ENCODE measurements at places on chromosomes 16 and 17.

- DNase-seq = no peak
These were observed 27.3 kb upstream of the GSG1L start for GRCh38 chr16:28090646-28091377.

DNA sequence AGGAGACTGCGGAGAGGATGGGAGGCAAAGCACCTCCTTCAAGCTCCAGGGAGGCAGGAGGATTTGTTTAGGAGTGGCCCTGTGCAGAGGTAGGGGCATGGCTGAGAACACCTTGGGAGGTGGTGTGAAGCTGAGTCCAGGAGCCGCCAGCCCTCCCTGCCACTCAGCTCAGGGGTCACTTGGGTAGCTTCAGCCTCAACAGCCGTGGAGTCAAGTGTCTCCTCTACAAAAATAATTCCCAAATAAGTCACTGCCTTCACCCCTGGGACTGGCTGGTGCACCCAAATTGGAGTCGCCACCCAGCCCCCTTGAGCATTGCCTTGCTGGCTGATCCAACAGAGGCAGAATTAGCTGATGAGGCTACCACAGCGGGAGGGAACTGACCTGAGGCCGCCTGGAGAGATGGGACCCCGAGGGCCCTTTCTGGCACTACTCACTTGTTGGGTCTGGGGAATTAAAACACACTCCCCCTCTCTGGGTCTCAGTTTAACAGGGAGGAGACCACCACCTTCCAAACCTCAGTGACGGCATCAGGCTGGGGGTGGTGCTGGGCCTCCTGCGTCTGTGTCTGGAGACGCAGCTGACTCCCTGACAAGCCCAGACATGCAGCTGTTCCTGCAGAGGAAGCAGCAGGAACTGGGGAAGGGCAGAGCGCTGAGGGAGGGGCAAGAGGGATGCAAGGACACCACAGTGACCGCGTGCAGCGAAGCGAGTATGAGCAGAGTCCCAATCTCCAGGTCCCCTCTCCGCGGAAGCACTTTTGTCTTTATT lies 87.9 kb upstream of the TOB1 start:
- DNase-seq = no peak

GRCh38 chr17:18041776-18042175 lies 2.6 kb downstream of the GID4 start:
- DNase-seq = no peak

DNA sequence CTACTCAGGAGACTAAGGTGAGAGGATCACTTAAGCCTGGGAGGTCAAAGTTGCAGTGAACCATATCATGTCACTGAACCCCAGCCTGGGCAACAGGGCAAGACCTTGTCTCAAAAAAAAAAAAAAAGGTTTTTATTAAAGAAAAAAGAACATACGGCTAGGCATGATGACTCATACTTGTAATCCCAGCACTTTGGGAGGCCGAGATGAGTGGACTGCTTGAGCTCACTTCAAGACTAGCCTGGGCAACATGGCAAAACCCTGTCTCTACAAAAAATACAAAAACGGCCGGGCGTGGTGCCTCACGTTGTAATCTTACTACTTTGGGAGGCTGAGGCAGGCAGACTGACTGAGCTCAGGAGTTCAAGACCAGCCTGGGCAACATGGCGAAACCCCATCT lies 38.4 kb downstream of the RANBP10 start:
- no peak for DNase-seq

DNA sequence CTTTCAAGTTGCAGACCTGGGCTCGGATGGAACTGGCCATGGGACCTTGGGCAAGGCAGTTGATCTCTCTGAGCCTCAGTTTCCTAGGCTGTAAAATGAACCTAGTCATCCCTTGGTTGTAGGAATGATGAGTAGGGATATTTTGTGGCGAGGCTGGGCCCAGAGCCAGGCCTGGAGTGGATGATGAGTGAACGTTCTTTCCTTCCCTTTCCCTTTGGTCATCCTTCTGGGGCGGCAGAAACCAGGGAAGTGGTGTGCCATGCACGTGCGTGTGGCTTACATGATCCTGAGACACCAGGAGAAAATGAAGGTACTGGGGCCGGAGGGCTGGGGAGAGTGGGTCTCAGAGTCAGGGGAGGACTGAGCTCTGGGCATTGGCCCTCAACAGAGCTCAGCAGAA lies 8.4 kb downstream of the FBRS start:
- DNase-seq = no peak

- DNase-seq = no peak
These were observed 192.2 kb upstream of the CDH11 start for GRCh38 chr16:65313936-65314626.

GRCh38 chr16:47499700-47500264 lies 38.7 kb downstream of the PHKB start:
- DNase-seq = no peak

GRCh38 chr17:64107500-64108236 lies 22.3 kb downstream of the ERN1 start:
- DNase-seq = no peak

- DNase-seq = no peak
These were observed 713.2 kb downstream of the CDH11 start for GRCh38 chr16:64408699-64409098.

DNA sequence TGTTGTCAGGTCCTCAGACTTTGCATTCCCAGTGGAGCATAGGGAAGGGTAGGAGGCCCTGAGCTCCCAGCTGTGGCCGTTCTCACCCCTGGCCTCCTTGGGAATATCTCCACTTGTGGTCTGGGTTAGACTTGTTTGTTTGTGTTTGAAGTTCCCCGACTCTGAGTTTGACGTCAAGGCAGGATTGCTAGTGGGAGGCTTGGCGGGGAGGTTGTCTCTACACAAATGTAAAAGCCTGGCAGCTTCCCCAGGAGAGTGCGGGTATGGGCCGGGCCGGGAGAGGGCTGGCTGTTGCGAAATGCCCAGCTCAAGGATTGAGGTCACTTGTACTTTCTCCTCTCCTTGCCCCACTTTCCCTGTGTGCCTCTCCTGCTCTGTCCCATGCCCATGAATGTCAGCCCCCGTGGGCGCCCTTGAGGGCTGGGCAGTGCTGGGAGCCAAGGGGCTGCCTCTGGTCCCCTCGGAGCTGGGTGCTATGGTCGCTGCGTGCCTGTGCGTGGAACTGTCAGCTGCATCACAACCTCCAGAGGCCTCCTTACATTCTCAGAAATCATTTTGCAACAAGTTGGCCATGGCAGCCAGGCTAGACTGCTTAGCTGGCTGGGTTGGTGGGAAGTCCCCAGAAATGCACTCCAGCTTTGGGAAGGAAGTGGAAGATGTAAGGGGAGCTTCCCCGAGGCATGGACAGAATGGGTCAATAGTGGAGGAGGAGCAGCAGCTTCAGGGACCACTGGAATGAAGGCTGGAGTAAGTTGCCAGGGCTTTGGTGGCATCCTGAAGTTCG lies 84.3 kb downstream of the KSR1 start:
- no peak for DNase-seq

DNA sequence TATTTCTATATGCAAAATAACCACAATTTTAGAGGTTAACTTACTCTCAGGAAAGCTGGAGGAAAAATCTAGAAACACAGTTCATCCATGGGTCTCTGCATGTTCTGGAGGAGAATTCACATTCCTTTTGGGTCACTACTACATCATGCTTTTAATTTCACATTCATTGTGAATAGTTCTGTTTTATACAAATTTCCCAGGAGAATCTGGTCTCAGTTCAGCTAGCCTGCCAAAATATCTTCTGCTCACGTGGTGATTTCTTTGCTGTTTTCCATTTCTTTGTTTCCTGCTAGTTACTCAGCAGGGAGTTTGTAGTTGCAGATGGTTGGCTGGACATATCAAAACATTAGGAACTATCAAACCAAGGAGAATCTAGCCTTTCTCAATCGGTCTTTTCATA lies at the start of gene ABCA9:
Gene ABCA9 (minus strand): TSS at position 106 of the 400 bp plus-strand sequence. CDS start 9,801 bp downstream, outside the sequence.
- DNase-seq = no peak

DNA sequence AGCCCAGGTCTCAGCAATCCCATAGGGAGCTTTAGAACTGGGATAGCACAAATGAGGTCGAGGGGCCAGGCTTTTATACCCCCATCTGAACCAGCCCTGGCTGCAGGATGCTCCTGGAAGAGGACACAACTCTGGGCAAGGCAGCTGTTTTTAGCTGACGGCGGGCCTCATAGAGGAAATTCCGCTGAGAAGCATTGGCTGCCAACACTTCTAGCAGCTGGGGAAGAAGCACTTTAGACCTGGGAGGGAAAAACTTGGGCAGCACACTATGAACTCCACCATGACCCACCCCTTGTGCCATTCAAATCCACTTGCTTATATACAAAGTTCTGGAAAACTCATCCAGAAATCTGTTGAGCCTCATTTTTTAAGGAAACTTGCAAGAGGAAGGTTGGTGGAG lies 5.0 kb downstream of the CCL11 start:
- DNase-seq = no peak

DNA sequence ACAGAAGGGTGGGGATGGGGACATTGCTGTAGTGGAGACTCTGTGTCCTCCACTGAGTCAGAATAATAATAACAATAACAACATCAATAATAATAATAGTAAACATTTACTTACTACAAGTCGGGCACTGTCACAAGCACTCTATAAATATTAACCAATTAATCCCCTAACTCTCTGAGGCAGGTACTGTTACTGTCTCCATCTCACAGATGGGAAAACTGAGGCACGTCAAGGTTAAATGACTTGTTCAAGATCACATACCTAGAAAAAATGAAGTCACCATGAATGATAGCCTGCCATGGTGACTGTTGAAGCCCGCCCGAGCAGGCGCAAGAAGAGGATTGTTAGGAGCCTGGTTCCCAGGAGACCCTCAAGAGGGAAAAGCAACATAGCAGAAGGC lies 10.2 kb downstream of the PRR29 start:
- DNase-seq = no peak

DNA sequence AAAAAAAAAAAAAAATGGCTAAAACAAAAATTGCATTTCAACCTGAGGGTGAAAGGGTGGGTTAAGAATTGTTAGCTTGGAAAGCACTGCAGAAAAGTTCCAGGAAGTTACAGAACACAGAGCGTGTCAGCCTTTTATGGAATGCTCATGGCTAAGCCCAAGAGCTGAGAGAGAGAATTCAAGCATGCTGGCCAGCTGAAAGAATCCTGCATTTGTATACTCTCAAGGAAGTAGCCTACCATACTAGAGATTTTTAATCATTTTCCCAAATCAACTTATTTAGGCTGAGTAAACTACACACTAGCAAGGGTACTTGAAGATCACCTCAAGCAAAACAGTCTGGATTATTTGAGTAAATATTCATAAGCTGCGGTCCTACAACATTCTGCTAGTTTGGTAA lies 153.9 kb downstream of the KCNJ2 start:
- no peak for DNase-seq

GRCh38 chr17:34771891-34772290 lies 189.4 kb downstream of the CCT6B start:
- DNase-seq = no peak

DNA sequence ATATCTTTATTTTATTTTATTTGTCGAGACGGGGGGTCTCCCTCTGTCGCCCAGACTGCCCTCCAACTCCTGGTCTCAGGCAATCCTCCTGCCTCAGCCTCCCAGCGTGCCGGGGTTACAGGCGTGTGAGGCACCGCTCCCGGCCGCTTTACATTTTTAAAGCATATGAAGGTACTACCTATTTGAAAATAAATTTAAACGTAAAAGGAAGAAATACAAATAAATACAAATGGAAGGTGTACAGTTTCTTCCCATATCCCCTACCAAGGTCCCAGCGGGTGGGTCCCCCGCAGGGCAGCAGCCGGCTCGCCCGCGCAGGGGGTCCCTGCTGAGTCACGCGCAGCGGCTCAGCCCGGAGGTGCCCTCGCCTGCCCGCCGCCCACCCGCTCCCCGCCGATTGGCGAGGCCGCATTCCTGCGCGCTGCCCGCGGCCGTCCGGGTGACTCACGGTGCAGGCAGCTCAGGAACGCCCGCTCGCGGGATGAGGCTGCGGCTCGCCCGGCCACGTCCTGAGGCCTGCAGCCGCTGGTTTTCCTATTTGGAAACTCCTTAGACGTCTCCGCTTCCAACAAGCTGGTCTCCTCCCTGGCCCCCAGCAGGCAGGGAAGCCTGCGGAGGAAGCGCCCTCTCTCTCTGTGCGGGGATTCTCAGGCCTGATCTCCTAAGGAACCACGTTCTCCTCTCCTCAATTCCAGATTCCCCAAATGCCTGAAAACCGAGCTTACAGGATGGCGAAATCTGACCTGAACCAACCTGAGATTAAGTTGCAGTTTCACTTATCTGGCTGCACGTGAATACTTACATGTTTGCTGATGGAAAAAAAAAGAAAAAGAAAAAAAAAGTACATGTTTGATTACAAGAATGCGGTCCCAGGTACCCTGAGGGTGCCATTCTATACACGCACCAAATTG lies 54.8 kb upstream of the MAP3K14 start:
- DNase-seq = no peak

DNA sequence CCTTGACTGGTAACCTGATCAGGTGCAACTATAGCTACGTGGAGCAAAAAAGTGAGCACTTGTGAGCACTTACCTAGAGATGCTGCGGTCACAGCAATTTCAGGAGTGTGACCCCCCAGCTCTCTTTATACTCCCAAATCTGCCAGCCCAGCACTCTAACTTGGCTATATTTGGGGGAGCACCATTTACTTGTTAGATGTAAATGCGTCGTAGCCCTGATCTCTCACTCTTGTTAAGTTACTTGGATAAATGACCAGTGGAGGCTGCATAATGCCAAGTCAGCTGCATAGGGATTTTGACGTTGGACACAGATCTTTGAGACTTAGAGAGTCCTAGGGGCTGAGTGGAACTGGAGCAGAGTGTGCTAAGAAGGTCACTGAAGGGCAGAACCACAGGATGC lies at the start of gene MYH13:
Gene MYH13 (minus strand): TSS at position 101 of the 400 bp plus-strand sequence. CDS start 8,476 bp downstream, outside the sequence.
- no peak for DNase-seq

DNA sequence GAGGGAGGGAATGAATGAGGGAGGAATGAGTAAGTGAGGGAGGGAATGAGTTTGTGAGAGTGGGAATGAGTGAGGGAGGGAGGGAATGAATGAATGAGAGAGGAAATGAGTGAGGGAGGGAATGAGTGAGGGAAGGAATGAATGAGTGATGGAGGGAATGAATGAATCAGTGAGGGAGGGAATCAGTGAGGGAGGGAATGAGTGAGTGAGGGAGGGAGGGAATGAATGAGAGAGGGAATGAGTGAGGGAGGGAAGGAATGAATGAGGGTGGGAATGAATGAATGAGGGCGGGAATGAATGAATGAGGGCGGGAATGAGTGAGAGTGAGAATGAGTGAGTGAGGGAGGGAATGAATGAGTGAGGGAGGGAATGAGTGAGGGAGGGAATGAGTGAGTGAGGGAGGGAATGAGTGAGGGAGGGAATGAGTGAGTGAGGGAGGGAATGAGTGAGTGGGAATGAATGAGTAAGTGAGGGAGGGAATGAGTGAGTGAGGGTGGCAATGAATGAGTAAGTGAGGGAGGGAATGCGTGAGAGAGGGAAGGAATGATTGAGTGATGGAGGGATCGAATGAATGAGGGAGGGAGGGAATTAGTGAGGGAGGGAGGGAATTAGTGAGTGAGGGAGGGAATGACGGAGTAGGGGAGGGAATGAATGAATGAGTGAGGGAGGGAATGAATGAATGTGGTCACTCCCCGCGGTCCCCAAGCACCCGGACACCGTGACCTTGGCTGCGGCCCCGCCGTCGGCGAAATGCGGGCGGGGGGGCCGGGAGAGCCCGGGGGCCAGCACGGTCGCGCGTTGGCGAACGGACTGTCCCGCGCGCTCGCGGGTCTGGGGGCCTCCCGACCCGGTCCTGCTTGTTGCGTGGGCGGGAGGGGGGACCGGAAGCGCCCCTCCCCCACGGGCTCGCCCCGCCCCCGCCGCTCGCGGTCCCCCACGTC lies 1.1 kb upstream of the UBE2I start:
- no peak for DNase-seq
